Aortic smooth muscle cell (primary cell): ENCODE measurements at places on chromosomes 13 and 19. TPM values are rescaled to one million over a fixed set of nuclear protein-coding genes. Genes with fewer than 3 reads are reported as not detected.

NOVA2 gene
- total RNA-seq: 0.12 and 0.13 TPM in 2 replicates

ABCA7 gene
- 3.7 and 4.2 TPM in 2 replicates for total RNA-seq

ZNF470 gene
- total RNA-seq: 6.3 and 6.5 TPM in 2 replicates

WASF3 gene
- 9.5 TPM in 2 replicates for total RNA-seq

PGPEP1 gene
- total RNA-seq: 60.6 and 62.5 TPM in 2 replicates

NOTCH3 gene
- total RNA-seq: 184 and 225 TPM in 2 replicates

VSTM2B gene
- total RNA-seq: not detected in 2 replicates

ALOX5AP gene
- not detected in 2 replicates for total RNA-seq

LILRB5 gene
- total RNA-seq: not detected in 2 replicates

PTGIR gene
- 61.6 and 62.9 TPM in 2 replicates for total RNA-seq

KLK3 gene
- total RNA-seq: not detected in 2 replicates

PLPPR3 gene
- total RNA-seq: not detected in 2 replicates

ZNF417 gene
- 20.7 and 21.4 TPM in 2 replicates for total RNA-seq

FLT3 gene
- total RNA-seq: not detected in 2 replicates

ZNF57 gene
- 3.9 and 4.2 TPM in 2 replicates for total RNA-seq

LAIR2 gene
- total RNA-seq: not detected in 2 replicates

IRGC gene
- total RNA-seq: not detected in 2 replicates

ZNF471 gene
- 3.8 and 4.4 TPM in 2 replicates for total RNA-seq

SELENOV gene
- total RNA-seq: not detected in 2 replicates

TNFSF9 gene
- 0.19 TPM in 1 of 2 replicates, not detected in the other for total RNA-seq

SYNGR4 gene
- not detected in 2 replicates for total RNA-seq

PNMA8A gene
- 1.2 and 4.8 TPM in 2 replicates for total RNA-seq
